ENCODE measurements at places on chromosomes 3 and 15. TPM values are rescaled to one million over a fixed set of nuclear protein-coding genes. Genes with fewer than 3 reads are reported as not detected.

DNA sequence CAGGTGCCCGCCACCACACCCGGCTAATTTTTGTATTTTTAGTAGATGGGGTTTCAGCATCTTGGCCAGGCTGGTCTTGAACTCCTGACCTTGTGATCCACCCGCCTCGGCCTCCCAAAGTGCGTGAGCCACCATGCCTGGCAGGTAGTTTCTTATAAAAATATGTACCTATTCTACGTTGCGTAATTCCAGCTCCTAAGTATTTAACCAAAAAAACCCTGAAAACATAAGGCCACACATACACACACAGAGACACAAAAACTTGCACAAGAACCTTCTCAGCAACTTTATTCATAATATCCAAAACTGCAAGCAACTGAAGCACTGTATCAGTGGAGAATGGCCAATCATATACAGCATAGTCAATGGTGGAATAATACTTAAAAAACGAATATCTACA is 5.3 kb downstream of the RNF168 start:
- DNase-seq = no peak

The TAGLN3 gene
- total RNA-seq = not detected

GRCh38 chr15:40405501-40406381 is at the start of gene IVD:
Gene IVD, plus strand, starts transcription at chr15:40405795. Its CDS starts 33 bp downstream, at chr15:40405828.
- DNase-seq = peak; percentile 93

DNA sequence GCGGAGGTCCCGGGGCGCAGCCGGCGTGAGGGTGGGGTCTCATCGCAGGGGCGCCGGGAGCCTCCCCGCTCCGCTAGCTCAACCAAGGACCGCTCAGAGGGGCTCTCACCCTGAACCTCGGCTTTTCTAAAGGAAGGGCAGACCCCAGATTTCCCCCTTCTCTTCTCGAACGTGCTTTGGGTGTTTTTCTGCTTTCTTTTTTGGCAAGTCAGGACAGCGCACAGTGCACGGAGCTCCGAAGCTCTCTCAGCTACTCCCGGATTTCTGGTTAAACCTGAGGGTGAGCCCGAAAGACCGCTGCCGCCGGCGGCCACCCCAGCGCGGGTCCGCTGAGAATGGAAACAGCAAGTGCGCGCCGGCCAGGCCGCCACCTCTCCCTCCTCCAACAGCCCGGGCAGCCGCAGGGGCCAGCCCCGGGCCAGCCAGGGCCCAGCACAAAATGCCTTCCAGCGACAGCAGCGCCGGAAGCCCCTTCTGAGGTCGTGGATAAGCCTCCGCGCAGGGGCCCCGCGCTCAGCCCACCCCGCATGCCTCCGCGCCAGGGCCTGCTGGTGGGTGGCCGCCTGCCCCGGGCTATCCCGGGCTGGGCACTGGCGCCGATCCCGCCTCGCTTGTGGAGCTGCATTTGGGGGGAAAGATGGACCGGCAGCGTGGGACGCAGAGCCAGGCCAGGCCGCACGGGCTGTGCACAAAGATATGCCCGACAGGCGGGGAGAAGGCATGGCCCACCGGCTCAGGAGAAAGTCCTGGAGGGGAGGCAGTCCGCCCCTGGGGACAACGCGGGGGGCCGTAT is 8.2 kb upstream of the OCA2 start:
- DNase-seq = no peak

The MYO1E gene
- total RNA-seq = 1.5 TPM

The ARRDC4 gene
- 0.37 TPM for total RNA-seq

GRCh38 chr15:100172356-100173024 is 169.3 kb downstream of the ADAMTS17 start:
- no peak for DNase-seq

Measured in CD4-positive, CD25-positive, alpha-beta regulatory T cell (primary cell).